Neuronal stem cell (in vitro differentiated cells): ENCODE measurements at places on chromosomes 12 and 14.

DNA sequence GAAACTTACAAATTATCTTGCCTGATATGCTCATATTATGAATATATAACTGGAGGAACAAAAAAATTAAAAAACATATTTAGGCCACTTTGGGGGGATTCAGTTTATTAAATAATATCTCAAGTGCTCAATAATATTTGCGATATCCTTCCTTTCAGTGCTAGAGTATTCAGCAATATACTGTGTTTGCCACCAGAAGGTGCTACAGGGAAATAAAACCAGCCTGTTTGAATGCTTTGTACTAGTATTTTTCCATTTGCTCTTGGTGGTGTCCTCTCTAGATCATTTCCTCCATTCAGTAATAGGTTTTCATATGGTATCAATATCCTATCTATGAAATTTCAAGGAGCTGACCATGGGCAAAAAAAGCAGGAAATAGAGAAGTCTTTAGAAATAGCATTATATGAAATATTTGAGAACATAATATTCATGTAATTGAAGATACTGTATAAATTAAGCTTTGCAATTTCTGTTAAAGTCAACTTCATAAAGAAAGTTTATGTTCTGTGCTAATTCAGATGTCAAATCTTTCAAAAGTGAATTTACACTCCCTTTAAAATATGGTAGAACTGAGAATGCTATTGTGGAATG lies 106.2 kb upstream of the NAV3 start:
- no peak overlapping the region for H3K27ac ChIP-seq
- DNase-seq: no peak
- H3K27me3 ChIP-seq: no peaks in the 10 kb centered on the region
- no peaks in the 10 kb centered on the region for H3K36me3 ChIP-seq
- no peak overlapping the region for H3K4me3 ChIP-seq

DNA sequence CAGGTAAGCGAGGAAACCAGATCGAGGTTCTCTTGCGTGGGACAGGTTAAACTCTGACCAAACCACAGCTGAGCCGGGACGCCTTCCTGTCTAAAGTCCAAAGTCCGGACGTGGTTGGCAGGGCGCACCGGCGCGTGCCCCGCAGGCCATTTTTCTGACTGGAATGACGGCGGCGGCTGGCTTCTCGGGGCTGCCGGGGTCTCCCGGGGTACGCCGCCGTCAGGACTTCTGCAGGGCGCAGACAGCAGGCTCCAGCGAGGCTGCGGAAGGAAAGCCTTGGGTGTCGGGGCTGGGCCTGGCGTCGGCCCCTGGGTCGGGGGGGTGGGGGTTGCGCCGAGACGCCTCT lies 32.8 kb downstream of the MIA2 start:
- H3K27me3 ChIP-seq: no peaks in the 10 kb centered on the region
- H3K36me3 ChIP-seq: no peaks in the 10 kb centered on the region
- peak overlapping the region; percentile 94 for H3K27ac ChIP-seq
- DNase-seq: no peak

DNA sequence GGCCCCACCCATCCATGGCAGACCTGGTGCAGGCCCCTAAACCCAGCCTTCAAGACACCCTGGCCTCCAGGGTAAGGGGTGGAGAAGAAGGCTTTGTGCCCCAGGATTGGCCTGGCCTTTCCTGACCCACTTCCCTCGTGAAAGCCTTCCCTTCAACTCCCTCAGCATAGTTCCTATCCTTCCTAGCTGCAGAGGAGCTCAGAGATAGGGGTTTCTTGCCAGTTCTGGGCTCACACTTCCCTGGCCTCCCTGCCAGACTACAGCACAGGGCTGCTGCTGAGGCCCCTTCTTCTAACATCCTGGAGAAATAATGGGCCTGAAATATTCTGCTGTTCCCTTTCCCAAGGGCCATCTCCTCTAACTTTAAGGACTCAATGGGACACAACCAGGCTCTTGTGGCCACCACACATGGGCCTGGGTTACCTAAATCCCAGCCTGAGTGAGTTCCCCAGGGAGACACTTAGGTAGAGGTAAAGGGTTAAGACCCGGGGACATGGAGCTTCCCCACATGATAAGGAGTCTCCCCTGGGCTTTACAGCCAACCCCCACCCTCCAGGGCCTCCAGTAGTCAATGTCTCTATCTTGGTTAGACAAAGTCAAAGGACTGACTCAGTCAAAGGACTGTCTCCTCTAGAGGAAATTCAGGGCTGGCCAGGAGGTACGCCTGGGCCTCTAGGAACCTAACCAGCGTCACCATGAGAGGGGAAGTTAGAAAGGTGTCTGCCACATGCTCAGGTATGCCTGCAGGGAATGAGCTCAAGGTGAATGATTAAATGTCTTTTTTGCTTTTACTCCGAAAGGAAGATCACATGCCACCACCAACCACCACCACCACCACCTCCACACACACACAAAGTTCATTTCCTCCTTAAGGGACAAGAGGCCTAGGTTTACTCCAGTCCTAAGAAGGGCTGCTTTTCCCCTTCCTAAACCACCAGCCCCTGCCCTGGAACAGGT lies 7.1 kb downstream of the ZFP36L1 start:
- peaks cover 46% of the 10 kb centered on the region for H3K36me3 ChIP-seq
- peak overlapping the region; percentile 25 for H3K27ac ChIP-seq
- no peak overlapping the region for H3K4me3 ChIP-seq
- peaks cover 14% of the 10 kb centered on the region for H3K4me1 ChIP-seq
- H3K27me3 ChIP-seq: no peaks in the 10 kb centered on the region
- no peak for DNase-seq

- DNase-seq: no peak
- peaks cover 97% of the 10 kb centered on the region for H3K36me3 ChIP-seq
- H3K4me1 ChIP-seq: peaks cover 4% of the 10 kb centered on the region
- no peaks in the 10 kb centered on the region for H3K27me3 ChIP-seq
These were observed 10.7 kb downstream of the DYRK2 start for GRCh38 chr12:67659292-67659691.

- no peak for DNase-seq
- H3K27ac ChIP-seq: no peak overlapping the region
- H3K4me1 ChIP-seq: peaks cover 2% of the 10 kb centered on the region
These were observed 2.0 kb upstream of the SOS2 start for GRCh38 chr14:50233166-50233950.

GRCh38 chr12:2255311-2255710 lies 202.5 kb downstream of the CACNA1C start:
- no peaks in the 10 kb centered on the region for H3K36me3 ChIP-seq
- DNase-seq: no peak
- H3K4me1 ChIP-seq: peaks cover 3% of the 10 kb centered on the region

DNA sequence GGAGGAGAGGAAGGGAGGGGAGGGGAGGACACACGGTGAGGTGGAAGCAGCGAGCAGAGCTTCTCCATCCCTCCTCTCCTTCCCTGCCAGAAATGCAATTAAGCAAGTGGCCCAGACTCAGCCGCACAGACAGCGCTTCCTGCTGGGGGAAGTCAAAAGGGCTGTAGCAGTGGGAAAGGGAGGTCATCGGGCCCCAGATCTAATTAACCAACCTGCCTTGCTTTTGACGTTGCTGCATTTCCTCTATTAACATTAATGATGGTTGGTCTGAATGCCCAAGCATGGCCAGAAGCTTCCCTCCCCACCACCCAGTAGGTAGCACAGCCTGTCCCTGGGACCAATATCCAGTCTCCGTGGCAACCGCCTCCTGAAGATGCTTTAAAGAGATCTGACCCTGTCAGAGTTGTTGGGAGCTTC lies 4.6 kb upstream of the NGB start:
- DNase-seq: peak; percentile 24
- peaks cover 3% of the 10 kb centered on the region for H3K4me1 ChIP-seq
- peaks cover 18% of the 10 kb centered on the region for H3K27me3 ChIP-seq
- no peak overlapping the region for H3K27ac ChIP-seq

DNA sequence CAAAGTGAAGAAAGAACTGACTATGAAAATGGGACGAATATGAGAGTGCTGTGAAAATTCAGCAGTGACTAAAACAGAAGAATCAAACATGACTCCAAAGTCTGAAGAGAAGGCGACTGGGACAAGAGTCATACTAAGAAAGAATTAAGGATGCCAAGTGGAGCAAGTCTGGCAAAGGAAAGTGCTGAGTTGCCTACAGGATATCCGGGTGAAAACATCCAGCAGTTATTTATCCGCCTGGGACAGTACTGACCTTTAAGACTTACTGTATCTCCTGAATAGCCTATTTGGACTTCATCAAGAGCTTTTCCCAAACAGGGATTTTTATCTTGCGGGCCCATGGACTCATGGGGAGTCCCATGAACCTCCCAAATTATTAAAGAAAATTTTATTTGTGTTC lies 41.1 kb downstream of the KICS2 start:
- H3K4me1 ChIP-seq: no peaks in the 10 kb centered on the region
- no peaks in the 10 kb centered on the region for H3K36me3 ChIP-seq
- DNase-seq: no peak
- H3K27me3 ChIP-seq: no peaks in the 10 kb centered on the region
- no peak overlapping the region for H3K4me3 ChIP-seq
- no peak overlapping the region for H3K27ac ChIP-seq

- H3K27ac ChIP-seq: no peak overlapping the region
- H3K36me3 ChIP-seq: no peaks in the 10 kb centered on the region
- H3K4me3 ChIP-seq: no peak overlapping the region
- DNase-seq: no peak
- H3K4me1 ChIP-seq: peaks cover 15% of the 10 kb centered on the region
These were observed 75.1 kb downstream of the IRF2BPL start for GRCh38 chr14:76953311-76953945.

GRCh38 chr14:80678436-80678835 lies 263.1 kb downstream of the CEP128 start:
- H3K27me3 ChIP-seq: no peaks in the 10 kb centered on the region
- H3K4me1 ChIP-seq: no peaks in the 10 kb centered on the region
- no peak overlapping the region for H3K4me3 ChIP-seq
- DNase-seq: no peak
- H3K36me3 ChIP-seq: no peaks in the 10 kb centered on the region
- no peak overlapping the region for H3K27ac ChIP-seq

GRCh38 chr12:112303004-112303403 lies 79.2 kb downstream of the HECTD4 start:
- no peaks in the 10 kb centered on the region for H3K27me3 ChIP-seq
- H3K36me3 ChIP-seq: peaks cover 8% of the 10 kb centered on the region
- no peak overlapping the region for H3K4me3 ChIP-seq
- no peak for DNase-seq
- H3K4me1 ChIP-seq: no peaks in the 10 kb centered on the region

GRCh38 chr12:107355612-107356011 lies 262.3 kb upstream of the CRY1 start:
- H3K27me3 ChIP-seq: no peaks in the 10 kb centered on the region
- H3K4me3 ChIP-seq: no peak overlapping the region
- no peaks in the 10 kb centered on the region for H3K4me1 ChIP-seq

DNA sequence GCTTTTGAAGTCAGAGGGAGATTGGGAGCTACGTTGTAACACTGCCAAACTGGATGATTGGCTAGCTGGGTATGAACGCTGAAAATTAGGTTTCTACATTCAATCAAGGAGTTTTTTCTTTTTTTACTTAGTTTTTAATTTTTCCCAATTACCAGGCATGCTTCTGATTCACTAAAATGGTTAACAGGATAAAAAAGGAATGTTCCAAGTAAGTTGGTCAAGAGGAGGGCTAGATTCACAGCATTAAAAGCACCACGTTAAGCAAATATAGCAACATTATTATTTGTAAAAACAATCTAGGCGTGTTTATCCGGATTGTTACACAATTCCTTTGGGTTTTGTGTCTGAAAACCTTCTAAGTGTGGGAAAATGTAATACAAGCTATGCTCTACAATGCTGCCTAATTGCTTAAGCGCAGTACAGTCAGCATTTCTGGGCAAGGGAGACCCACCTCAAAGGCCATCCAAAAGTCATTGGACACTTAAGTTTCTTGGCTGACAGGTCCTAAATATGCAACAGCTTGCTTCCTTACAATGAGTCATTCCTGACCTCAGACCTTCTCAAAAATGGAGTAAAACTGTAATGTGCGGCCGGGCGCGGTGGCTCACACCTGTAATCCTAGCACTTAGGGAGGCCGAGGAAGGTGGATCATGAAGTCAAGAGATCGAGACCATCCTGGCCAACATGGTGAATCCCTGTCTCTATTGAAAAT lies 1.2 kb downstream of the RPLP0 start:
- H3K4me1 ChIP-seq: peaks cover 17% of the 10 kb centered on the region
- H3K36me3 ChIP-seq: peaks cover 48% of the 10 kb centered on the region
- H3K27me3 ChIP-seq: no peaks in the 10 kb centered on the region
- DNase-seq: no peak
- peak overlapping the region; percentile 96 for H3K4me3 ChIP-seq

DNA sequence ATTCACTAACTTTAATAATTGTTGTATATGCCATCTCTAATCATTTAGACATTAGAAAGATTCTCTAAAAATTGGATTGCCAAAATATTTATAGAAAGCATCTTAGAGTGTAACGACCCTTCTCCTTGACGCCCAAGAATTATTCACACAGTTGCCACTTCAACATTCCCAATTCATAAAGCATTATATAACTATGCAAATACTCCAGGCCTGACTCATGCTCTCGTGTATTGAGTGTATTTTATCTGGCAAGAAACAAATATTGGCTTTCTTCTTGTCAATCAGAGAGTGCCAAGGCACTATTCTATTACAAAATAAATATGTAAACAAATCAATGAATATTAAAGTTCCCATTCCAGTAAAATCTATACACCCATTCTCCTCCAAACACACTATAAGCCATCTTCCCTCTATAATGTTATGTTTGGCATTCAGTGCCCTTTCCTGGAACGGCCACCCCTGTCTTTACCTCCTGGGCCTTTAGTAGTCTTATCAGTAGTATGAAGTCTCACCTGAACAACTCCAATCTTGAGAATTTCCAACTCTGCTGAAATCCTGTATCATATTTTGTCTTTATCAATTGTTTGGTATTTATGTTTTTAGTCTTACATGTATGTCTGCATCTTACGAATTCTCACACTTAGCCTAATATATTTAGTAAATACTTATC lies 182.6 kb downstream of the PIK3C2G start:
- no peak overlapping the region for H3K4me3 ChIP-seq
- no peak for DNase-seq
- no peak overlapping the region for H3K27ac ChIP-seq
- H3K27me3 ChIP-seq: no peaks in the 10 kb centered on the region

- no peak overlapping the region for H3K4me3 ChIP-seq
- DNase-seq: no peak
- H3K36me3 ChIP-seq: no peaks in the 10 kb centered on the region
- peaks cover 20% of the 10 kb centered on the region for H3K4me1 ChIP-seq
- H3K27me3 ChIP-seq: no peaks in the 10 kb centered on the region
These were observed 13.5 kb downstream of the ISCA2 start for GRCh38 chr14:74507085-74507484.

DNA sequence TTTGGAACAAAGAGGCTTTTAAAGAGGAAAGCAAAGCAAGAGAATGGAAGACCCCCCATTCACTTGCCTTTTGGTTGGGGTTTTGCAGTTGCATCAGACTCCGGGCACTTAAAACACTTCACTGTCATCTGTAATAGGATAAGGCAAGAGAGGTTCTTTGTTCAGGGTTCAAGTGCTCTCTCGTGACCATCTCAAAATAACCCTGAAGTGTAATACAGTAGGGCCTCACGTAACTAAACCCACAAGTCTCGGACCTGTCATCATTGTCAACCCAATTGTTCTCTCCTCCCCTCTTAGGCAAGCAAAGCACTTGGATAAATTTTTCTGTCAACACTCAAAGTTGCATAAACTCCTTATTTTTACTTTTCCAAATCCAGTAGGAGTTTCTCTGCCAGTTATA lies 26.9 kb upstream of the MYBPC1 start:
- no peaks in the 10 kb centered on the region for H3K36me3 ChIP-seq
- no peak overlapping the region for H3K4me3 ChIP-seq
- no peak overlapping the region for H3K27ac ChIP-seq
- peaks cover 2% of the 10 kb centered on the region for H3K4me1 ChIP-seq
